ENCODE measurements at places on chromosomes 7 and 10.

DNA sequence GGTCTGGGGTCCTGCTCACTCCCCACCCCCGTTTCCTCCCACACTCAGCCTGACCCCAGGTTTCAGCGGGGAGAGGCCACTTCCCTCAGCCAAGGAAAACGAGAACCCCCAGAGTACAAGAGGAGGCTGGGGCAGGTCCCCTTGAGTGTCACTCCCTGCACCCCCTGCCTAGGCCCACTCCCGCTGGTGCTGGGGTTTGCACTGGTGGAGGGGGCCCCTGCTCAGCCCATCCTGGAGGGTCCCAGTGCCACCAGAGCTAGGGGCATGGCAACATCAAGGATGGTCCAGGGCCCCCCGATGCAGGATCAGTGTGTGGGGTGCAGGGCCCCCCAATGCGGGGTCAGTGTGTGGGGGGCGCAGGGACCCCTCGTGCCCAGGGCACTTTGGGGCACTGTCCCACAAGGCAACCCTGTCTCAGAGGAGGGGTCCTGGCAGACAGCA is 70.5 kb upstream of the KCTD7 start:
- no peak for DNase-seq

DNA sequence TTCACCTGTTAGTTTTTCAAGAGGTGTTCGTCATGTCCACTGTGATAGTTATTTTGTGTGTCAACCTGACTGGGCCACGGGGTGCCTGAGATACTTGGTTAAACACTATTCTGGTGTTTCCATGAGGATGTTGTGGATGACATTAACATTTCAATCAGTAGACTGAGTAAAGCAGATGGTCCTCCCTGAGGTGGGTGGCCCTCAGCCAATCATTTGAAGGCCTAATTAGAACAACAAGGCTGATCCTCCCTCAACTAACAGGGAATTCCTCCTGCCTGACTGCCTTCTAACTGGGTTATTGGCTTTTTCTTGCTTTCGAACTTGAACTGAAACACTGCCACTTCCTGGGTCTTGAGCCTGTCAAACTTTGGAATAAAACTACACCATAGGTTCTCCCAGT is 75.8 kb downstream of the ENO4 start:
- no peak for DNase-seq

DNA sequence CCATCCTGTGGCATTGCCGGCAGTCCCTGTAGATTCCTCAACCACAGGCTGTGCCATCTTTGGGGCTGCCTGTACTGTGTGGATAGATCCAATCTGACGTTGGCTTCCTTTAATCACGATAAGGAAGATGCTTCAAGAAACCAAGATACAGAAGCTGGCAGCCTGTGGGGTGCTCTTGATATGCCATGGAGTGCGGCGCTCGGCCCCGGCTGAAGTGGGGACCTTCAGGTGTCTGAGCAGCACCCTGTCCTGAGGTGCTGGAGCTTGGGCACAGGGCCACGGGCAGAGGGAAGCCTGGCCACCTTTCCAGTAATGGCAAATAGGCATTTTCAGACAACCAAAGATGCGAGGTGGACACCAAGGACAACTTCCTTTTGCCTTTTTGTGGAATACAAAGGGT is 139.5 kb downstream of the ACTR3B start:
- no peak for DNase-seq

GRCh38 chr7:103690242-103690974 is 244.4 kb upstream of the SLC26A5 start:
- DNase-seq = no peak

DNA sequence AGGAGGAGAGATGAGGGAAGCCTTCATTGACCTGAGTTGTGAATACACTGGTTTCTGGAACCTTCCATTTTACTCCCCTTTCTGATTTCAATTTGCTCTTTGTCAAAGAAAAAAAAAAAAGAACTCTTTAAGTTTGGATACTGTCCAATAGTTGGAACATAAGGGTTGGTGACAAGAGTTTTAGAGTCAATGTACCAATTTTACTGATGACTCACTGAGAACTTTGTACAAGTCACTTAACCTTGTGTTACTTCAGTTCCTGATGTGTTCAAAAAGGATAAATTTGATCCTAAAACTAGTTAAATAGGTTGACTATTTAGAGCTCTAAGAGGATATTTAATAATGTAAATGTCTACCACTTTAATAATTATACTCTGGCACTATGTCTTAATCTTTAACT is 4.1 kb upstream of the CDK14 start:
- no peak for DNase-seq

DNA sequence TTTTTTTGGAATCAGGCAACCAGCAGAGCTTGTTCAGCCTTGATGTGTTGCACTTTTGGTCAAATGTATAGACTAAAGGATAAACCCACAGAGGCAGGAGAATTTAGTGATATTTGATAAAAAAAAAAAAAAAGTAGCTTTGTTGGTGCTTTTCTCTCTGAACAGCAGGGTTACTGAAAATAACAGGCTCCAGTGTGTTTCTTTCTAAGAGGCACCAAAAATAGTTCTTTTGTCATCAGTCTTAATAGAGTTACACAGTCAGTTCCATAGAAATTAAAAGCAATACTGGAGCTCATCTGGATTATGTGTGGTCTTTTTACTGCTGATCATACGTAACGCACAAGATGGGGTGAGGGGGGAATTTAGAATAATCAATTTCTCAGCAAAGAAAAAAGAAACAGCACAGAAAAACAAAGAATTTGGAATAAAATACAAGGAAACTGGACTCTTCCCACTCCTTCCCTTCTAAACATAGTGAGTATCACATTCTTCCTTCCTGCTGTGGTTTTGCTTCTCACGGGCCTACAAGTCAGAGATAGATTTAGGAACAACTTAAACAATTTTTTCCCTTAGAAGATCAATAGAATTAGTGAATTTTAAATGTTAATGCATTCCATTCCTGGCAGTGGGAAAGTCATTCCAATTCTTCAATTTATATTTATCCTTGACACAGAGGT is 178.8 kb upstream of the AKR1E2 start:
- DNase-seq = no peak

- peak; percentile 90 for DNase-seq
Measured at GRCh38 chr10:92891885-92892690, 43.8 kb downstream of the EXOC6 start.

GRCh38 chr7:84060760-84061261 is 133.8 kb downstream of the SEMA3A start:
- DNase-seq = no peak

GRCh38 chr7:90455163-90456030 is 14.0 kb upstream of the PTTG1IP2 start:
- no peak for DNase-seq

DNA sequence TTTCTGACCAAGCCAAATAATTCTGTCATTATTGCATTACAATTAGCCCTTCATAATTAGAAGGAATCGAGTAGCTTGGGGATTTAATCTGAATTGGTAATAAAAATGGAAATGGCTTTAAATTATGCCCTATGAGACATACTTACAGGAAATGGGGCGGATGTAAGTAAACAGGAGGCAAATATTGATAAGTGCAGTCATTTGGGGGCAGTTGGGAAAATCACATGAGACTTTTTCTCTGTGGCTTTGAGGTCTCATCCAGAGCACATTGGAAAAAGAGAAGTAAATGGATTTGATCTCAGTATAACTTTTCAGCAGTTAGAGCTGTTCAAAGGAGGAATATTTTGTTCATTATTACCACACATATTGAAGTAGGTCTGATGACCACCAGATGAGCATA is 307.8 kb upstream of the POM121L12 start:
- no peak for DNase-seq

DNA sequence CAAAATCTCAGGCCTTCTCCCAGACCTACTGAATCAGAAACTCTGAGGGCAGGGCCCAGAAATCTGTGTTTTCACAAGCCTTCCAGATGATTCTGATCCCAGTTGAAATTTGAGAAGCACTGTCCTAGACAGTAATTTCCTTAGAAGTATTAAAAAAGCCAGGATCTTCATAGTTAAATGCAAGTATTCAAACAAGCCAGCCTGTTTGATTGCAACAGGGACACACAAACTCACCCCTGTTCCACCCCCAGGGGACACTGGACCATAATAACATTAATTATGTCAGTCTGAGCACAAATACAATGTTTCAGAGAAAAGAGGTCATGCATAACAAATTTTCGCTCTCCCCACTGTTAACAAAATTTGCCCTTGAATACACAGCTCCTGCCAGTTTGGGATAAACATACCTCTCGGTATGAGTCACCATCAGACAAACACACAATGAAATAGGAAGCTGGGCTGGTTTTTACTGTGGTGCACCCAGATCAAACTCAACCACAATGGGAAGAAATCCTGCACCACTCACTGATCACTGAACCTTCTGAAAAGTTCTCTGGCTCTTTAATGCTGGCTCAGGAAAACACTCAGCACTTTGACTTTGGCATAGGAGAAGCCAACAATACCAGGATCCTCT is 34.3 kb downstream of the ABLIM1 start:
- DNase-seq = no peak

- DNase-seq = no peak
Measured at GRCh38 chr7:255721-256361, 34.1 kb upstream of the FOXL3 start.

DNA sequence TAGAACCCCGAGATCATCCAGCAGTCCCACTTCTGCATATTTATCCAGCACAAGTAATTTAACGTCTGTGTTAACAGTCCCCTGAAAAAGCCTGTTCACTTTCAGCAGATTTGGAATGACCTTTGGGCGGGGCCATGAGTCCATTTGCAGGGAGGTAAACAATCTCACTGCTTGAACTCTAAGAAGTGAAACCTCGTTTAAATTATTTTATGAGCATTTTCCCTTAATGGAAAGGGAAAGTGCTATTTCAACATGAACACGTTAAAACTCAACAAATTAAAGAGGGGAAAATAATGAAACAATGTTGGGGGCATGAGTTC is 282.8 kb downstream of the GATA3 start:
- no peak for DNase-seq

DNA sequence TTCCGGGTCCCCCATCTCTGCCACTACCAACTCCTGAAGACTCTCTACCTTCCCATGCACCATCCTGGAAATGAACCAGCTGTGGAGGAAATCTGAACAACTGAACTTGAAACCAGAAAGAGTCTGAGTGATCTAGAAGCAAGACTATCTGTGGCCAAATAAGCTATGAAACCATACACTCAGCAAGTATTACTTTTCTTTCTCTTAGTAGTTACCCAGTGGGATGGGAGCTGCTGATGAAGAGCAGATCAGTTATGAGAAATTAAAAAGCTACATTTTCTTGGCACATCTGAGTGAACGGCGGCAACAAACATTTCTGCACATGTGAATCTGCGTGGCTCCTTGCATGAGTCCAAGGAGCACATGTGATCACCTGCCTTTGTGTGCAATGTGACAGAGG is 31.6 kb upstream of the AGK start:
- DNase-seq = no peak

GRCh38 chr10:47033541-47034270 is 122.5 kb downstream of the PTPN20 start:
- no peak for DNase-seq

DNA sequence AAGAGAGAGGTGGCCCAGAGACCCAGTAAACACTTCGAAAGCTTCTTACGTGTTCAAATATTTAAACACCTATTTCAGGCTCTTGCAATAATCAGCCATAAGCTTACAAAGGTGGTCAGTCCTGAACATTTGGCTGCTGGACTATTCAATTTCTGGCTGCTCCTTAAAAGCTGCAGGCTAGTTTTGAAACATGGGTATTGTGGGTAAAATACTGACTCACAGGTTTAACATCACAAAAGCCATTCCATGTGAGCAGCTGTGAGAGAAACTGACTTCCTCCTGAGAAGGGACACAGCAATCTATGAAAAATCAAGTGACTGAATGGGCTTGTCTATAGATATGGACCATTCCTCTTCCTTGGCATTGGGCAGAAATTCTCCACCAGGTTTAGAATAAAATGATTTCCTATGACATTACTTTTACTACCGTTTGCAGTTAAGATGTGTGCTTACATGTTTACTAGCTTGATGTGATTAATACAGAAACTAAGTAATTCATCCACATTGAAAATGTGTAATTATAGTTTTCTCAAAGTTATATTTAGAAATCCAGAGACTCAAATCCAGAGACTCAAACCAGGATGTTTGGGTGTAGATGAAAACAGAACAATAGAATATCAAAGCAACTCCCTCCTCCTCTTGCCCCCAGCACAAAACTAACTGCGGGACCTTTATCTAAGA is 252.3 kb downstream of the GATA3 start:
- DNase-seq = no peak

DNA sequence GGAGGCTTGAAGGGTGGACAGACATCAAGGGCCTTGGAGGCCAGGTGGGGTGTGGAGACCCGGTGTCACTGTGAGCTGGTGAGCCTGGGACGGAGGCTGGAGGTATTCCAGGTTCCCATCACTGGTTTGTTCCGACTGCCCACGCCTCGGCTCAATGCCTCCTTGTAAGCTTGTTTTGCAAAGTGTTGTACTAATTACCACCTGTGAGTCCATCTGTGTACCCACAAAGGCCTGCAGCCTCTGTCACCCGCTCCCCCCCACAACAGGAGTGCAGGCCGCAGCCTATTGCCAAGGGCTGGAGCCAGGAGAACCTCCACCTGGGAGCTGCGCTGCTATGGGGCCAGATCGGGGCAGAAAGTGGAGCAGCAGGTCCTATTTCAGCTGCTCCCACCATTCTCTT is 521.8 kb upstream of the DPP6 start:
- DNase-seq = no peak

DNA sequence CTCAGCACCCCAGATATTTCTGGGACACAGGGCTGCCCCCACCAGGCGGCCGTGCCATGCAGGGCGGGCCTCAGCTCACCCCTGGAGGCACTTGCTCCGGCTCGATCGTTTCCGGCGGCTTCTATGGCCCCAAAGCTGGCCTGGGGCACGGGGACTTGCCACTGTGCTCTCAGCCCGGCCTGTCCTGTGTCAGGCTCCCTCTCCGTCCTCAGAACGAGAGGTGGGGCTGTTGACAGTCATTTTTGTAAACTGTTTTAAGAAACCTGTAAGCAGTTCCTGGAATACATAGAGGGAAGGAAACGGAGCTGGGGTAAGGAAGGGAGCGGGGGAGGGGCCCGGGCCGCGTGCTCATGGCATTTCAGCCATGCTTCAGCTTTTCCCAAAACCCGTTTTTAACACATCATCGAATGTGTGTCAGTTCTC is 30.7 kb upstream of the PRKAR1B start:
- DNase-seq = no peak

- DNase-seq = no peak
Measured at GRCh38 chr10:117222976-117223692, 17.8 kb upstream of the SLC18A2 start.
